Fibroblast of the aortic adventitia (primary cell): ENCODE measurements at places on chromosomes 2 and 18.

GRCh38 chr2:9057939-9058761 is 54.7 kb upstream of the MBOAT2 start:
- peak; percentile 66 for DNase-seq

DNA sequence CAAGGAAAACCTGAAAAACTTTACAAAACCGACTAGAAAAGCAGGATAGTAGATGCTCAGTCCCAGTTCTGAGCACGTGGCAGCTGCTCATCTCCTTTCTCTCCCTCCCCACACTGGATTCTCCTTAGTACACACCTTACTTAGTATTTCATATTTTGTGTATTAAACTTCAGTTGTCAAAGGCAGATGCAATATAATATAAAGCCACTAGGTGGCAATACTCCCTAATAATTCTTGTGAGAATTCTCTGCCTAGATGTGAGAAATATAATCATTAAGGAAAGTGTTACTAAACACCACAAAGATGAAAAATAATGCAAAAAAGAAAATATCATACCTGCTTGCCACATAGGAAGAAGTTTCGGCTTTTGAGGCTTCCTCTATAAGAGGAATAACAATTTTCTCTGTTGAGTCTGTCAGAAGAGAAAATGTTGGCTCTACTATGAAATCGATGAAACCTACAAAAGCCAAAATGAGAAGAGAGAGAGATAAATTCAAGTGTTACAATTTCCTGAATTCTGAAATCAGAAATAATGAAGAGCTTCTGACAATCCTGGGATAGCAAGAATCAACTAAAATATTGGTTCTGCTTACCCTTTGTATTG is 200.6 kb downstream of the PPP1R1C start:
- DNase-seq, result peak; percentile 67

- no peak for DNase-seq
Measured at GRCh38 chr2:114926303-114926702, 483.9 kb downstream of the DPP10 start.

GRCh38 chr2:200790185-200790584 is 21.5 kb upstream of the BZW1 start:
- no peak for DNase-seq

DNA sequence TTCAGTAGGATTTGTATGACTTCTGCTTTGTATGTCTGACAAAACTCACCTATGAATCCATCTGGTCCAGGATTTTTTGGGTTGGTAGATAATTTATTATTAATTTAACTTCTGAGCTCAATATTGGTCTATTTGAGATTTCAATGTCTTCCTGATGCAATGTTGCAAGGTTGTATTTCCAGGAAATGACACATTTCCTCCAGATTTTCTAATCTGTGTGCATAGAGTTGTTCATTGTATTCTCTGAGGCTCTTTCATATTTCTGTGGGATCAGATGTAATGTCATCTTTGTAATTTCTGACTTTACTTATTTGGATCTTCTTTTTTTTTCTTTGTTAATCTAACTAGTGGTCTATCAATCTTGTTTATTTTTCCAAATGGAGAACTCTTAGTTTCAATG is 584.7 kb upstream of the SETBP1 start:
- peak; percentile 49 for DNase-seq

- DNase-seq, result no peak
Measured at GRCh38 chr2:161228511-161229240, 68.4 kb downstream of the TANK start.

GRCh38 chr2:204145791-204146190 is 209.2 kb downstream of the ICOS start:
- no peak for DNase-seq

DNA sequence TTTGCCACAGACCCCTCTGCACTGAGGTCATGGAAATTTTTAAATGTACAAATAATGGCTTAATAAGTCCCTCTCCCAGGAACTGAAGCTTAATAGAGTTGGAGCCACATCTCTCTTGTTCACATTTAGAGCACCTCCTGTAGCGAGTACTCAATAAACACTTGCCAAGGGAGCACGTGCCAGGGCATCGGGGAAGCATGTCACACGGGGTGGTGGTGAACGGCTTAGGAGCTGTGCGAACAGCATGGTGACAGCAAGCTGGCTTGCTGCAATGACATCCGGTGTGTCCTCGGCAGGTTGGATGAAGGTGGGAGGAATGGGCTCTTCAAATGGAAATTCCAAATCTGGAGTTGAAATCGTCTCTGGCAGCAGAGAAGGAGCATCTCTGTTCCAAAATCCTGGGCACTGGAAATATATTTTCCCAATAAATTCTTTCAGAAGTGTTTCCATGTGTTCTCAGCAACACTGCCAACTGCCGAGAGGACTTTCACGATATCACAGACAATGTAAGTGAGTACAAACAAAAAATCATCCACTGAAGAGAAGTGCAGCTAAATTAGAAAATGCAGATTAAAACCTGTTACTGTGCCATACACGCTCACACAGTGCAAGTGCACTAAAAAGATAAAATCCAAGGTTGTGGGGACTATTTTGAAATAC is 74.1 kb downstream of the GALR1 start:
- DNase-seq, result no peak

GRCh38 chr2:190506666-190507065 is 27.9 kb downstream of the NEMP2 start:
- no peak for DNase-seq

- no peak for DNase-seq
Measured at GRCh38 chr2:95346738-95347671, 49.9 kb downstream of the KCNIP3 start.

GRCh38 chr2:23380562-23381065 is 4.4 kb upstream of the KLHL29 start:
- DNase-seq, result no peak

DNA sequence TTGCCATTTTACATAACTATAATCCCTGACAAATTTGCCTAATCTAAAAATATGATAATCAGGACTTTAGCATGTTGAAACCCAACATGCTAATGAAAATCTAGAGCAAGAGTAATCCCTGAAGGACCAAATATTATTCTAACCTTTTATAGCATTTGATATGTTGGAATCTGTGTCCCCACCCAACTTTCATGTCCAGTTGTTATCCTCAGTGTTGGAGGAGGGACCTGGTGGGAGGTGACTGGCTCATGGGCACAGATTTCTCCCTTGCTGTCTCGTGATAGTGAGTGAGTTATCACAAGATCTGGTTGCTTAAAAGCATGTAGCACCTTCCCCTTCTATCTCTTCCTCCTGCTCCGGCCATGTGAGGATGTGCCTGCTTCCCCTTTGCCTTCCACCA is 59.8 kb downstream of the SH3YL1 start:
- no peak for DNase-seq

DNA sequence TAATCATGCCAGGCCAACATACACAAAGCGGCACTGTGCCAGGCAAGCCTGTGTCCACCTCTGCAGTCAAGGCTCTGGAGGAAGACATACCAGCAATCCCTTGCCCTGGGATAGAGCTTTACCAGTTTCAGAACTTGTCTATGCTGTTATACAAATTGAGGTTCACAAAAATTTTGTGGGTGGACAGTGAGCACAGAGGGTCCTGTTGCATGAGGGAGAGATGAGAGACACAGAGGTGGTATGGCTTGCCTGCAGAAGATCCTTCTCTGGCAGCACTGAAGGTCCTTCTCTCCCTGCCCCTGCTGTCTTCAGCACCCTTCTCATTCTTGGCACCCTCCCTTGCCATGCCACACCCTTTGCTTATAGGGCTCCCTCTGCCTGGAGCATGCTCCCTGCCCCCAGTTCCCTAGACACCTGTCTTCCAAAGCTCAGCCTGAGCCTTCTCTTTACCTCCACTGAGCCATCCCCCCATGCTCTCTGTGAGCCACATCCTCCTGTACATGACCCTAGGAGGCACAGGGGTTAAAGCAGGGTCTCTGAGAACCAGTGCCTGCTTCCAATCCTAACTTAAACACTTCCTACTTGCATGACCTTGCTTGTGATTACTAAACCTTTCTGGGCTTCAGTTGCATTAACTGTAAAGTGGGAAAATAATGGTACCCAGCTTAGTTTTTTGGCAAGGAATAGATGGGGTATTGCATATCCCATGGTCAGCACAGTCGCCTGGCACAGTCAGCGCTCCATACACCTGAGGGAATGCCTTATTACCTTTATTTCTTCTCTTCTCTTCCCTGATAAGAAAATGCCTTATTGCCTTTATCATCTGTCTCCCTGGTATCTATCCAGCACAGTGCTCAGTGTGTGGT is 857 bp downstream of the FABP1 start:
- no peak for DNase-seq

DNA sequence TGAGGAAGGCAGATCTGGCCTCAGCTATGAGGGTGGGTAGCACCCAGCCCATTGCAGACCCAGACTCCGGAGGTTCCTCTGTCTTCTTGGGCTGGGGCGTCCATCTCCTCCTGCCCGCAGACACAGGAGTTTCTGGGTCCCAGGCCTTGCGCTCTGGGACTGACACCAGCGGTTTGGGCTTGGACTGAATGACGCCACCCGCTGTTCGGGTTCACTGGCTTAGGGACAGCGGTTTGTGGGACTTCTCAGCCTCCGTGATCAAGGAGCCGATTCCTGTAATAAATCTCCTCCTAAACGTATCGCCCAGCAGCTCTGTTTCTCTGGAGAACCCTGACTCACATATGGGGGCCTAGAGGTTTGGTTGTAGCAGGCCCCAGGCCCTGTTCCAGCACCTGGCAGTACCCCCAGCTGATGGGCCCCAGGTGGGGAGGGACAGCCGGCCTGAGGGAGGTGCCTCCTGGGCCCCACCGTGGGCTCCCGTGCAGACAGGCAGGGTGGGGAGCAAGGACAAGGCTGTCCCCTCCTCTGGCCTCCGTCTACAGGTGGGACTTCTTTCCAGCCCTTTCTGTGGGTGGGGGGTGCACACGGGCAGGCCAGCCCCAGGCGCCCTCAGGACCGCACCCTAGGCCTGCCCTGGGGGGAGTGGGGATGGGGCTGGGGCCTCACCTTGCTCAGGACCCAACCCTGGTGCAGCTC is 4.5 kb upstream of the AQP12A start:
- no peak for DNase-seq

DNA sequence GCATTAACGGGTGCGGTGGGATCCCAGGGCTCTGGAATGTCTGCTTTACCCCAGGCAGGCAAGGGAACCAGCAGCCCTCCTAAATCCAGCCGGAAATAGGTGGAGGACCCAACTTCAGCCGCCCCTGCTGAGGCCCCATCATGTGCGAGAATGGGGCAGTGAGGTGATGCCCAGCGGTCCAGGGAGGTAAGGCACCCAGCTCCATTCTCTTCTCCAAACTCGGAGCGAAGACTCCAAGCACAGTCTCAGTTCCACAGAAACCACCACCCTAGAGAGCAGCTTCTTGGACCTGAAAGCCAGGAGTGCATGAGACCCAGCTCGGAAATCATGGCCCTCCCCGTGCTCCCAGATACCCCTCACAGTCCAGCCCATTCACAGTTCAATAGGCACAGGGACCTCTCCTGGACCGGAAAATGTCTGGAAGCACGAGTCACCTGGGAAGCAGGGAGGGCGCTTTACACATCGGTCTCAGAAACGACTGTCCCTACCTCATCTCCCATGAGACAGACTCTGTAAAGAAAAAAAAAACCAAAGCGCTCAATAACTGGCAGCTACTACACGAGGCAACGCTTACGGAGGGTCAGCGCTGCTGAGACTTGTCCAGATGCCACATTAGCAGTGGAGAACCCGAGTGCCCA is 2.0 kb downstream of the SDC1 start:
- no peak for DNase-seq

DNA sequence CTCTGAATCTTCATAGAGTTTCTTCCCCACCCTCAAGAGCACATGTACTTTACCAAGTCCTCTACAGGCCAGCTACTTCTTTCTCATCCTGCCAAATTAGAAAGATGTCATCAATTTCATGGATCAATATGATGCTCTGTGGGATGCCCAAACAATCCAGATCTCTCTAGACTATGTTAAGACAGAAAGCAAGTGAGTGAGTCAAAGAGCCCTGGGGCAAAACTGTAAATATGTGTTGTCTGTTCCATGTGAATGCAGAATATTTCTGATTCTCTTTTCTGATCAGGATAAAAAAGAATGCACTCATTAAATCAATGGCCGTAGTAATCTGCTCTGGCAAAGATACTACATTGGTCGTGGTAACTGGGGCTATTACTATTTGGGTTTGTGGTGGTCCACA is 53.1 kb upstream of the ROCK2 start:
- no peak for DNase-seq

GRCh38 chr2:219109471-219109870 is 48.8 kb upstream of the IHH start:
- no peak for DNase-seq

DNA sequence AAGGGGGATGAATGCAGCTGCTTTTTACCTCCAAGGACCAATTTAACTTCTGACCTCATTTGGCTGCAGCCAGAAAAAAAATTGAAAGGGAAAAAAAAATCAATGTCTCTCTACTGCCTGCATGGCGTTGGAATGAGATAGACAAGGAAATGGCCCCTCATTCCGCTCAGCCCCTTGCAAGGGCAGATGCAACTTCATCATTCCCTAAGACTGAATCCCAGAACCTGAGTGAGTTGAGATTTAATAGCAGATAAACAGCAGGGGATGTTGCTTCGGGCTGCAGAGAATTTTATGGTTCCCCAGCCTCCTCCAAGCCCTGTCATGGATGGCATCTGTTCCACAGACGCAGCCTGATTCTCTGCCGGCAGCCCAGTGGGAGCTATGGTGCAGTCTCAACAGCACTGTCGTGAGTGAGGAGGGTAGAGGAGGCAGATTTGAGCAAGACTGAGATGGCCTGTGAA is 49.0 kb downstream of the CAPN13 start:
- no peak for DNase-seq

GRCh38 chr2:141620372-141620771 is 510.4 kb downstream of the LRP1B start:
- DNase-seq, result no peak

GRCh38 chr2:60775048-60775639 is 19.1 kb downstream of the PAPOLG start:
- no peak for DNase-seq

- peak; percentile 90 for DNase-seq
Measured at GRCh38 chr2:96251721-96252292, 14.0 kb downstream of the TMEM127 start.

DNA sequence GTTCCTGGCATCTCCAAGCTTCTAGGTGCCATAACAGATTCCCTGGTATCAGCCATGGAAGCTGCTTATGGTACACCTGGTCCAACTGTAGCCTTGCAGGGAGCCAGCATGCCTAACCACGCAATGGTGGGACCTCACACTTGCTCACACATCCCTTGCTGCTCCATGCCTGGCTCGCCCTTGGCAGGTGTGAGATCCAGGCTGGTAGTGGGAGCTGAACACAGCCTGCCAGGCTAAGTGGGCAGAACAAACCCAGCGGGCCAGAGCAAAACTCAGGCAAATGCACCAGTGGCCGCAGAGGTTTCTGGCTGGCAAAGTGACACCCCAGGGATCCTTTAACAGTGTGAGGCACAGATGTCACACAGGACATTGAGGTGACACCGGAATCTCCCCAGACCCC is 185.8 kb downstream of the NDUFA10 start:
- no peak for DNase-seq

DNA sequence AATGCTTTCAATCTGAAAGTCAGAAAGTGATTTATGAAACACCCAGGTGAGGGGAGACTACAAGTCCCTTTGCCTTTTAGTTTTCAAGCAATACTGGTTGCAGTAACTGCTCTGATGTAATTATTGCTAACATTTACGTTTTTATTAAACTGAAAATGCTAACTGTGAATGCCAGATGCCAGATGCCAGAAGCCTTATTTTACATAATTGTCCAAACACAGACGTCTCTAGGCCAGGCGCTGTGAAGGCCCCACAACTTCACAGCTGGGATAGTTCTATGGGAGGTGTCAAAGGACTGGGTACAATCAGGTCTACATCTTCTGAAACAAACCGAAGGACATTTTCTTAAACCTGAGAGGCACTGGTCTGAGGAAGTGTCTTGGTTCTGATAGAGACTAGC is 27.5 kb upstream of the MSGN1 start:
- DNase-seq, result no peak
